ENCODE measurements at places on chromosomes 16 and 17.

- no peak for DNase-seq
Observed at GRCh38 chr16:68468842-68469241, 20.5 kb upstream of the SMPD3 start.

DNA sequence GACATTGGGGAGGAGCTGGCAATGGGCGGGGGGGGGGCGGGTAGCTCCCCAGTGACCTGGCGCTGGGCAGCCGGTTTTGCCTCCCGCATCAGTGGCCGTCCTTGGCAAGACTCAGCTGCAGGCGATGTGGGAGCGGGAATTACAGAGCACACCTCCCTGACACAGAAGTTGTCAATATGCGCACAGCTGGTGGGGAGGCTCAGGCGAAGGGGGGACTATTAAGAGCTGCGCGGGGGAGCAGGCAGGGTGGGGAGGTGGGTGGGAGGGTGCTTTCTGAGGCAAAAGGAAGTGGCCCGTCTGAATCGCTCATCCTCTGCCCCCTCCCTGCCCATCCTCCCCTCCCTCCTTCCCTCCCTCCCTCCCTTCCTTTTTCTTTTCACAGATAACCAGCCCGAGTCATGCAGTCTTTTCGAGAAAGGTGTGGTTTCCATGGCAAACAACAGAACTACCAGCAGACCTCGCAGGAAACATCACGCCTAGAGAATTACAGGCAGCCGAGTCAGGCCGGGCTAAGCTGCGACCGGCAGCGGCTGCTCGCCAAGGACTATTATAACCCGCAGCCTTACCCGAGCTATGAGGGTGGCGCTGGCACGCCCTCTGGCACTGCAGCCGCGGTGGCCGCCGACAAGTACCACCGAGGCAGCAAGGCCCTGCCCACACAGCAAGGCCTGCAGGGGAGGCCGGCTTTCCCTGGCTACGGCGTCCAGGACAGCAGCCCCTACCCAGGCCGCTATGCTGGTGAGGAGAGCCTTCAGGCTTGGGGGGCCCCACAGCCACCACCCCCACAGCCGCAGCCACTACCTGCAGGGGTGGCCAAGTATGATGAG is 44.0 kb downstream of the SREBF1 start:
- DNase-seq: no peak

GRCh38 chr17:73593249-73593965 is 50.8 kb downstream of the SDK2 start:
- no peak for DNase-seq

DNA sequence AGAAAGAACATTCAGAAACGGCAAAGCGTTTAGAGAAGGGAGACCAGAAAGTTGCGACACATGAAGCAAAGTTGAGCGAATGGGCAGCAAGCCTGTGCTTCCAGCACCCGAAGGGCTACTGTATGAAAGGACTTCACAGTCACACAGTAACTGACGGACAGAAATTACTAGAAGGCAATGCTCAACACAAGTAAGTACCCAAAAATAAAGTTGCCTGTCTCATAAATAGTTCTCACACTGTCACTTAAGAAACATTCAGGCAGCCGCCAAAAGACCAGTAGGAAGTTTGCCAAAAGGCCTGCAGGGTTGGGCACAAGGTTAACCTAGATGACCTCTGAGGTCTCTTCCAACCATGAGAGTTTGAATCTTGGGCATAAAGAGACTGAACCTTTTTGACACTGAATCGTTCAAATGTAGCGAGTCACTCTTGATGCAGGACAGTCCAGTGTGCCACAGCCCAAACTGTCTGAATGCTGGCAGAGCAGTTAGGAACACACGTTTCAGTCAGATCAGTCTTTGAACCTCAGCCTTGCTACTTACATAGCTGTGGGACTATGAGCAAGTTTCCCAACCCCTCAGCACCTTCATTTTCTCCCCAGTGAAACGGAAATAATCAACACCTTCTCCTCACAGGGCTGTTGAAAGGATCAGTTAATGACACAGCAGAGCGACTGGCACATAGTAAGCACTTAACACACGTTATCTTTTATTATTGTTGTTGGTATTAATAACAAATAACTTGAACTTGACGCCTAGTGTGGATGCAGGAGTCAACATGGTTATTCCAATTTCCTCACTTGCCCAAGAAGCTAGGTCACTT is 10.4 kb downstream of the NCBP3 start:
- no peak for DNase-seq

DNA sequence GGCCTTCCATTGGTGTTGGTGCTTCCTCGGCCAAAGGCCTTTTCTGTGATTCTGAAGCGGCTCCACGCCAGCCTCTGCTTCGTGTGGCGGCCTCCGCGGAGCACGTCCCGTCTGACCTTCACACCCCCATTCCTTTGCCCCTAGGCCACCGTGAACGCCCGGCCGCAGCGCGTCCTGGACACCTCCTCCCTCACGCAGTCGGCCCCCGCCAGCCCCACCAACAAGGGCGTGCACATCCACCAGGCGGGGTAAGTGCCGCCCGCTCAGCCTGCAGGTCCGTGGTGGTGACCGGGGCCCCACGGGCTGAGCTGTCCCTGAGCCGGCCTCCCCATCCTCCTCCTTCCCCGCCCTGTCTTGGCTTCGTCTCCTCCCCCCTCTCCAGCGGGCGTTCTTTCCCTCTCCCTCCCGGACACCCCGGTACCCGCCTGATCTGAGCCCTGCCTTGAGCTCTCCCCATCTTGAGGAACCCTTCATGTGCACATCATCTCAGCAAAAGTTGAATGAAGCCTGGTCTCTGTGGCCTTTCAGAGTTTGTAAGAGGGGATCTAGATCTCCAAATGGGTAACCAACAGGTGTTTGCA is 69.0 kb upstream of the CHMP6 start:
- no peak for DNase-seq

DNA sequence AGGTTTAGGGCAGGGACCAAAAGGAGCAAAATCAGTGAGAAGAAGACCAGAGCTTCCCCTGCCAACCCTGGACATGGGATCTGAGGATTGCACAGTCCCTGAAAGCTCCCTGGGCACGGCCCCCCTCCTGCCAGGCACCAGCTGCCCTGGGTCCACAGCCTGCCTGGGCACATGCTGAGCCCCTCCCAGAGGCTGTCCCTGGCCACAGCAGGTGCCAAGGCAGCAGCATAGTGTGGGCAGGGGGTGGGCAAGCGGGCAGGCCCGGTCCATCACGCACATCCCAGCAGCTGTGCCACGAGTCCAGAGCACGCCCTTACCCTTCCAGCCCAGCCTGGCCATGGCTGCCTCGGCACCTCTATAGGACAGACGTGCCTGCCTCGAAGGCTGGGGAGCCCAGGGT is 12.7 kb downstream of the SCN4A start:
- DNase-seq: no peak

DNA sequence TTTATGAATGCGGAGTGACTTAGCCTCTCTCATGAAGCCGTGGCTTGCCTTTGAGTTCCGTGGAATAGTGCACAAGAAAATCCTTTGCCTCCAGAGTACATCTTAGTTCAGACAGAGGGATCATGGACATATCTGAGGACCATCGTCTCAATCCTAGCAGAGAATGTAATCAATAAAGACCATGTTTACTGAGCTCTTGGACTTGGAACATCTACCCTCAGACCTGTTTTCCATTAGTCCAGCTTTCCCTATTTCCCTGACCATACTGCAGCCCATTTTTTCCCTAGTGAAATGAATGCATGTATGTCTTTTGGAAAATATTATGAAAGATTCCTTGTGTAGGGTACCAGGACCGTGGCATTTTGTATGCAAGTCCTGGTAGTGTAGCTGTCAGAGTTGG is 90.2 kb downstream of the PLCG2 start:
- no peak for DNase-seq

- no peak for DNase-seq
Observed at GRCh38 chr17:76272541-76273444, 7.6 kb downstream of the UBALD2 start.

GRCh38 chr17:21291357-21291756 is 6.8 kb downstream of the MAP2K3 start:
- DNase-seq: no peak

GRCh38 chr16:47359478-47359877 is 101.4 kb downstream of the ITFG1 start:
- no peak for DNase-seq

- DNase-seq: no peak
Observed at GRCh38 chr17:29039764-29040598, 3.0 kb upstream of the PIPOX start.

DNA sequence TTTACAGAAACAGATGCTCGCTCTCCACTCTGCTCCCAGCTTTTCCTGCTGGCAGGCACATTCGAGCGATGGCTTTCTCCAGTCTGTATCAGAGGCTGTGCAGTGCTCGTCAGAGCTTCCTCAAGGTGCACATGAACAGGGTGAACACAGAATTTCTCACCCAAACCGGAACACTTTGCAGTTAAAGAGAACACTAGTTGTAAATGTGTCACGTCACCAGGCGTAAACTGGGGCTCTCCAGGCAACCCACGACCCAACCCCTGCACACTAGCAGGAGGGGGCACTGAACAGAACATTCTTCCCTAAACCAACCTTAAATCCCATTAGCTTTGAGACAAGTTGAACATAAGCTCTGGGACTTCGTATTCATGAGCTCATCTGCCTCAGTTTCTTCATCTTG is 119.0 kb downstream of the RMI2 start:
- DNase-seq: no peak

DNA sequence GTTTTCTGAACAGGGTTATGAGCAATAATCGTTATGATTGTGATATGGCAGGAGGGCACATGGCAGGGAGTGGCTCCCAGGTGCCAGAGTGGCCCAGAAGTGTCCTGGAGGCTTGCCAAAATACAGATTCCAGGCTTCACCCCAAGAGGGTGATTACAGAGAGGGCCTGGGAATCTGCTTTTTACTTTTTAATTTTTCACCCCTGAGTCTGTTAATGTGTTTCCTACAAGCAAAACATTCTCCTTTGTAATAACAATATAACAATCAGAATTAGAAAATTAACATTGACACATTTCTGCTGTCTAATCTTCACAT is 212.4 kb downstream of the SNX29 start:
- no peak for DNase-seq

DNA sequence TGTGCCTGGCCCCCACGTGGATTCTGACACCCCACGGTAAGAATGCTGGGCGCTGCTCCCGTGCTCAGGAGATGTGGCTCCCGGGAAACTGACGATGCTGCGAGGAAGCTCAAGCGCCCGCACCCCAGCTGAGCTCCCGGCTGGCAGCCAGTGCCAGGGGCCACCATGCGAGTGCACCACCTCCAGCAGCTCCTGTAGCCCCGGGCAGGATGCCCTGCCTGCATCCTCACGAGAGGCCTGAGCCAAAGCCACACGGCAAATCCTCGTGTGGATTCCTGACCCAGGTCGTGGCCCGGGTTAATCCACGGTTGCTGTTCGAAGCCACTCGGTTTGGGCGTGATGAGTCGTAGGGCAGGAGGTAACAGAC is 11.6 kb upstream of the DPEP1 start:
- DNase-seq: no peak

GRCh38 chr17:73616120-73616872 is 27.9 kb downstream of the SDK2 start:
- no peak for DNase-seq

DNA sequence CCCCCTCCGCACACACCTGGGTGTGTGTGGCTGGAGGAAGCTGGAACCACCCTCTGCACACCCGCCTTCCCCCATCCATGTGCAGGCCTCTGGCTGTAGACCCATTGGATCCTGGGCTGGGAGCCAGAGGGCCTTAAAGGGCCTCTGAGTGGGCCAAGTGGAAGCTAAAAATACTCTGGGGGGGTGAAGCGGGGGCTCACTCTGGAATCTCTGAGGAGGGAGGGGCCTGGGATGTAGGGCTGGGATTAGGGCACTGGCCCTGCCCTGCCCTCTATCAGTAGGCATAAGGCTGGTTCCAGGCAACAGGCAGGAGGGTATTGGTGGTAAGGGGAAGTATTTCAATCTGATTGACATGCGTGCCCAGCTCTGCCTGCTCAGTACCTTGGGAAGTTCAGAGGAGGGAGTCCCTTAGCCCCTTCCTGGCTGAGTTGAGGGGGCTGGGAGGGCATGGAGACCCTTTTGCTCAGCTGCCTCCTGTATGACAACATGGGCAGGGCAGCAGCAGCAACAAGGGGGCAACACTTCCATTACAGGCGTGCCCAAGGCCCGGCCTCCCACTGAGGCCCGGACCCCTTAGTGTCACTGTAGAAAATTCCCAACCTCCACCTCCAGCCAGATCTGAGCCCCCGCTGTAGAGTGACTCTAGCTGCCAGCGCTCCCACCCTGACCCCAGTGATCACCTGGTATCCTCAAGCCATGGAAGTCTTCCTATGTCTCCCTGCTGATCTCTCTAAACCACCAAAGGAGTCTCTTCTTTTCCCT is 5.2 kb downstream of the ITGA3 start:
- DNase-seq: no peak

All from neural crest cell (in vitro differentiated cells).